ENCODE measurements at places on chromosomes 1 and 21.

GRCh38 chr1:9984253-9984652 lies 12.8 kb upstream of the RBP7 start:
- no peak for DNase-seq

GRCh38 chr1:60133000-60133673 lies 59.6 kb upstream of the C1orf87 start:
- no peak for DNase-seq

GRCh38 chr21:42406201-42406621 lies 2.5 kb downstream of the UBASH3A start:
- DNase-seq, result no peak

DNA sequence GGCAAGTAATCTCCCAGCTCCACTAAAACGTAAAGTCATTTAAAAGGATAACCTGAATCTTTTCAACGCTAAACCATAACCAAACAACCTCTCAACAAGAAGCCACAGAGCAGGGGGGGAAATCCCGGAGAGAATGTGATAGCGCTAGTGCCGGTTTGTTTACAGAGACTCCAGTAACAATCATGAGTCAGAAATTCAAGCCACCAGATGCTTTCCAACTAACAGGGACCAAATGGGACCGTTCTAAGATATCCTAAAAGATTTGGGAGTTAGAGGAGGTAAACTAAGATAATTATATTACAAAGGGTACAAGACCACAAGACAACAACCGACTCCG lies 825 bp downstream of the DCAF8 start:
- peak; percentile 64 for DNase-seq

Measured in NCI-H1417 (cell line).